ENCODE measurements at places on chromosomes 16 and 17.

- no peak for DNase-seq
These were observed 952 bp downstream of the CD300A start for GRCh38 chr17:74467221-74467951.

DNA sequence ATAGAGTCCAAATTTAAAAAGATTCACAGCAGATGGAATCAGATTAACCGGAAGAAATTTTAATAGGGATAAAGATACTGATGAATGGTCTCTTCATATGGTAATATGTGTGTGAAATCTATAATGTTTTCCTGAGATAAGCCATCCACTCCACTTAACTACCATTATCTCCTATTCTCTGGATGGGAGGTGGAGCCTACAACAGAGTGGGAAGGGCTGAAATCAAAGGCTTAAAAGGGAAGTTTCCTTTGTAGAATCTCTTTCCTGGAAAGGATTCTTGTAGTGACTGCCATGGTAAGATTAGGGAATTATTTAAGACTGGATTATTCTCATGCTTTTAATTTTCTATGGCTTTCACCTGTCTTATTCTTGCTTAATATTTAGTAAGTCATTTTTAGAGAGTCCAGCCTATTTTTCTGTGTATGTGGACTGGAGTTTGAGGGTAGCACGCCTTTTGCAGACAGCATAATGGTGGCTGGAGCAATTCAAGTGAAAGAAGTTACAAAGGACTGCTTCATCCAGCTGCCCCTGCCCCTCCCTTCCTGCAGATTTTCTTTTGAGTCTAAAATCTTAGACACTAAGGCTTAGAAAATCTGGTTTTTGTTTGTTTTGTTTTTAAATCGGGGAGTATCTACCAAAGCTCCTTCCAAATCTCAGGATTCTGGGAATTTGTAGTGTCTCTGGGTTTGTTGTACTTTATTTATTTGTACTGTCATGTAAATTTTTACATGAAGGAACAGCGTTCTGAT, 26.5 kb downstream of the KAT7 start:
- DNase-seq: no peak

DNA sequence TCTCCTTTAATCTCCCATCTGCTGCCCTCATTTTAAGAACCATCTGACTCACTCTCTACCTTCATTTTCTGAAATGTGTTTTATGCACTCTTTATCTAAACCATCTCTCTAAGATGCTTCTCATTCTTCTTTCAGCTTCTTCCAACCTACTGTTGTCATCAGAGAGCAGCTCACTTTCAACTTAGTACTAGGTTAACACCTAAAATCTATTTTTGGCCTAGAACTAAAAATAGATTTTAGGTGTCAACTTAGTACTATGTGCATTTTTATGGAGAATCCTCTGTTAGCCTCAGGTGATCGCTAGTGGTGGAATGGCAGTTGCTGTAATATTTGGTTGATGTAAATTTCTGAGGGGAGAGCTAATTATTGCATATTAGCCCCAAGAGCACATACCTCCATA, 277.1 kb downstream of the KCNJ2 start:
- no peak for DNase-seq

DNA sequence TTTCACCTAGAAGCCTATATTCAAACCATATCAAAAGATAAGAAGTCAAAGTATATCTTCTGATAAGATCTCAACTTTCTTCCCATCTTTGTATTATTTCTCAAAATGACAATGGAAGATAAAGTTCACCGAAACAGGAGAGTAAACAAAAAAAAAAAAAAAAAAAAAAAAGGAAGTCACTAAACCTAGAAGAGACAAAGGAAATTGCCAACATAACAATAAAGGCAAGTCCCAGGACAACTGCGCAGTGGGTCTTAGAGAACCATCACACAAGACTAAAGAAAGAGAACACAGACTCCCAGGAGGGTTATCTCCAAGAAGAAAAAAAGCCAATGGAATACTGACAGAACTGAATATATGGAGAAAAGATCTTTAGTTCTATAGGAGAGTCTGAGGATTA, 65.7 kb downstream of the SMURF2 start:
- no peak for DNase-seq

DNA sequence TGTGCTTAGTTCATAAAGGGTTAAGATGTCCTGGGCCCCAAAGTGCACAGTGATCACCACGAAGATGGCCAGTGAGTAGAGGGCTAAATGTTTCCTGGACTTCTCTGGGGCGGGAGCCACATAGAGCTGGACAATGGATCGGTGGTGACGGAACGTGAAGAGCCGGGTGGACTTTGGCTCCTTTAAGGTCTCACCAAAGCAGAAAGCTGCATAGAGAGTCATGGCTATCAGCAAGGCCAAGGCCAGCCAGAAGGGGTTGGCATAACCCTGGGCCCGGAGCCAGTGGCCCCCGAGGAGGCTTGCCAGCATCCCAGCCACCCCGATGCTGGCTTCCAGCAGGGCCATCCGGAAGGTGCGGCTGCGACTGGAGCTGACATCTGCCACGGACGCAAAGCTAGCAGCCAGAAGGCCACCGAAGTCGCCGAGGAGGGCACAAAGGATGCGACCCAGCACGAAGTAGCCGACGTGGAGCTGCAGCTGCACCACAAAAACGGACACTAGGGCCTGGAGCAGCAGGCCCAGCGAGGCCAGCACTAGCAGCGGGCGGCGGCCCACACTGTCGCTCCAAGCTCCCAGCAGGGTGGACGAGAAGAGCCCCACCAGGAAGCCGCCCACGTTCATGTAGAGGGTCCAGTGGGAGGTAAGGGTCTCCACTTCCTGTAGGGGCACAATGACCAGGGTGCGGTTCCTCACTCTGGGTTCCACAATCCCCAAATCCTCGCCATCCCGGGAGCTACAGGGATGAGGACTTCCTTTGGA, 1.0 kb downstream of the SLC46A1 start:
- DNase-seq: no peak

GRCh38 chr16:11968577-11968976, 3.6 kb downstream of the TNFRSF17 start:
- no peak for DNase-seq

GRCh38 chr17:21535686-21536375, 156.5 kb upstream of the KCNJ18 start:
- no peak for DNase-seq

DNA sequence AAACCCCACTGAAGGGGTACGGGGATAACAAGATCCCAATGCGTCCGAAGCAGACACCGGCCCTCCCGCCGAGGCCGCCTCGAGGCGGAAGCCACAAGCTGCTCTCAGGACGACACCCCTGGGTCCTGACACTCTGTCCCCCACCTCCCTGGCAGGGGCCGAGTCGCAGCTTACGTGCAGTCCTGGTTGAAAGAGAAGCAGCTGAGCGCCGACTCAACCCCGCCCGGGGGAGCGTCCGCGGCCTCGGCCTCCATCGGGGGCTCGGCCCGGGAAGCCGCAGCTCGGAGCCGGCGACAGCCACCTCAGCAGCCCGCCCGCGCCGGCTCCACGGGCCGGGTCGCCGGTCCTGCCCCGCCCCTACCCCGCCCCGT, at the start of gene WIPI1:
TSS of gene WIPI1 (minus strand) at position 329 of the 371 bp plus-strand sequence. CDS start at position 254, 75 bp downstream.
- DNase-seq: no peak

GRCh38 chr17:69884356-69884755, 190.7 kb upstream of the KCNJ16 start:
- DNase-seq: no peak

DNA sequence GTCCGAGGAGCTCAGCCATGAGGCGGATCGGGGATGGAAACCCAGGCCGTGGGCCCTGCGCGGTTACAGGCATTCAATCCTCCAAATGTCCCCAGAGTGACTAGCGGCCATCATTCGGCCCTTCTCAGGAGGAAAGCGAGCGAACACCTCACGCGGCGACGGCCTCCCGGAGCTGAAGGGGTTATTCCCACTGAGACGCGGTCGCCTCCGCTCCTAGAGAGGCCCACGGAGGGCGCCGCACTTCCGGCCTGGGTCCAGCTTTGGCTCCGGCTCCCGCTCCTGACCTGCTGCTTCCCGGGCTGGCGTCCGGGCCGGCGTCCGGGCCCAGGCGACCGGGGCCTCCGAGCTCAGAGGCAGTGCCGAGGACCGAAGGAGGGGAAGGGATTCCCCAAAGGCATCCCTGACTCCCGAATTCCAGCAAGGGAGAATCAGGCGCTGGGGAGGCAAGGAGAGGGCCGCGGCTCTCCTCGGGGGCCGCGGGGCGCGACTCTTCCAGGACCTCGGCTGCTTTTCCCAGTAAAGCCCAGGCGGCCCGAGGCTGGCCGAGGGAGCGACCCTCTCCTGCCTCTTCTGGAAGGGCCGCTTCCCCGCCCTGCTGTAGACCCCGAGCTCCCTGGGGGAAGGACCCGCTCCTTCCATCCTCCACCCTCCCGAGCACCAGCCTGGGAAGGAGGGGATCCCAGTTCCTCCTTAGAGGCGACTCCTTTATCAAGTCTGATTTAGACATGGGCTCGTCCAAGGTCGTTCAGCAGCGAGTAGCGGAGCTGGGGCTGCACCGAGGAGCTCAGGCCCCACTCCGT, 18.6 kb upstream of the ZNF629 start:
- DNase-seq: no peak

- DNase-seq: no peak
These were observed 81.4 kb downstream of the CNGB1 start for GRCh38 chr16:57889522-57889921.

DNA sequence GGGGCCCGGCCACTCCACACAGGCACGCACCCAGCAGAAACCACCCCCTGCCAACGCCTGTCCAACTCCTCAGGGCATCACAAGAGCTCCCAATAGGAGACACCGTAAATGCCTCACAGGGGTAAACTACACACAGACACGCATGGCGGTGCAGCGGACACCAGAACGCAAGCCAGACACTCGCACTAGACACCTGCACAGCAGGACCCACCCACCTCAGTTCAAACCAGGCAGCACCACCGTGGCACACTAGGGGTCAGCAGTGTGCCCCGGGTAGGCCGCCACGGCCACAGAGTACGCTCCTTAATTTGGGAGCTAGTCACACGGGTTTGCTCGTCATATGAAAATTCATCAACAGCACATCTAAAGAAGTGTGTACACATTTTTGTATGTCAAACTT, 3.4 kb downstream of the SLC38A10 start:
- peak; percentile 51 for DNase-seq

DNA sequence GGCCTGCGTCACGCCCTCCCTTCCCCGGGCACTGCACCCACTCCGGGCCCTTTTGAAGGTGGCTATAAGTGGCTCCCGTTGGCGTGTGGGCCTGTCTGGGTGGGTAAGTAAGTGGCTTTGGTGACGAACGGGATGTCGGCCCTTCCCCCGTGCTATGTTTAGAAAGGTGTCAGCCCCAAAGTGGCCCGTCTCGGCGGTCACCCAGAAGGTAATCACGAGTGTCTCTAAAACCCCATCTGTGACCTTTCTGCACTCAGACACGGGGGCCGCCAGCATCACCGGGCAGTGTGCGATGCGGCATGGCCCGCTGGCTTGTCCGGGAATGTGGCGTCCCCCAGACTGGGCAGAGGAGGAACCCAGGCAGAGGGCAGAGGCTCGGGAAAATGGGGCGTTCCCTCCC, 88.2 kb downstream of the IRX5 start:
- DNase-seq: no peak

DNA sequence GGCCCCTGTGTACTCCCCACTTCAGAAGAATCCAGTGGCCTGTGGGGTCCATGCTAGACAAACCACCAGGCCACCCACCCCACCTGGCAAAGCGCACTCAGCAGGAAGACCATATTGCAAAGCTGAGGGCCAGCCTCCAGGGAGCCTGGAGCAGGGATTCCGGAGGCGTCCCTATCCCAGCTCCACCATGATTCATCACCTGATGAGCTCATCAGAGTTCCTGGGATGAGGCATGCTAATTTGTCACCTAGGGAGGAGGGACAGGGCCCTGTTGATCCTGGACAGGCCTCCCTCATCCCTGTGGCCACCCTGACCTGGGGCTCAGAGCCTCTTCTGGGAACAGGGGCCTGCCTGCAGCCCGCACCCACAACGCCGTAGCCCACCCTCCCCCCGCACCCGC, 131.6 kb upstream of the PLCG2 start:
- no peak for DNase-seq

GRCh38 chr17:38464723-38465390, 36.6 kb downstream of the ARHGAP23 start:
- no peak for DNase-seq

DNA sequence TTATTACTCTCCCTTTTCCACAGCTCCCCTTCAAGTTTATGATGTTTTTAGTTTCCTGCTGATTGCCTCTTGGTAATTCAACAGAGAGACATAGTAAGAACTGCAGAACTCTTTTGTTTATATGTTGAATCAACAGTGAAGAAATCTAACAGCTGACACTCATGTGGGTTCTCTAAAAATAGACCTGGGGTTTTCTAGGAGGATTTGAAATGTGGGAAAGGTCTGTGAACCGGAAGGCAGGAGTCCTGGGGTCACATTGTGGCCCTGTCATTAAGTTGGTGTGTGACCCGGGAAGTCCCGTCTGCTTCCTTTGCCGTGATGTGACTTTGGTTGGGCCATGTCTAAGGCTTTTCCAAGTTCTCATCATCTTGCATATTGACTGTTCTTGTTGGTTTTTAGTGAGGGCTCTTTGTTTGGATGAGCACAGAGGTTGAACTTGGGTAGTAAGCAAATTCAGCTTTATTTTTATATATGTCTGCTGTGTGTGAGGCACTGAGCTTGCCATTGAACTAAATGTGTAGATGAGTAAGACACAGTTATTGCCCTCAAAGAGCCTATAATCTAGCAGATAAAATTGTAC, 48.5 kb upstream of the HS3ST3A1 start:
- DNase-seq: no peak

- DNase-seq: no peak
These were observed 10.0 kb upstream of the HES7 start for GRCh38 chr17:8133941-8134340.

DNA sequence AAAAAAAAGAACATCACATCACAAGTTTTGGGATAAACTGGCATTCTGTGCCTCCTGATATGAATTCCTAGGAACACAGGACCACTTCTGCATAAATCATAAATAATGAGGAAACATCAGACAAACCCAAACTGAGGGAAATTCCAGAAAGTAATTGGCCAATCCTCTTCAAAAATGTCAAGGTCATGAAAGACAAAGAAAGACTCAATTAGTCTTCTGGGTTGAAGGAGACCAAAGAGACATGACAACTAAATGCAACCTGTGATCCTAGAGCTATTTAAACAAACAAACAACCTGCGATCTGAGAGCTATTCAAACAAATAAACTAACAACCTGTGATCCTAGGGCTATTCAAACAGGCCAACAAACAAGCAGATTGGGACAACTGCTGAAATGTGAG, 144.3 kb downstream of the VPS53 start:
- DNase-seq: no peak

- DNase-seq: no peak
These were observed 2.2 kb upstream of the ALOX15 start for GRCh38 chr17:4643676-4644075.

GRCh38 chr17:44959821-44960531, 8.1 kb downstream of the C1QL1 start:
- DNase-seq: no peak

- DNase-seq: no peak
These were observed 16.8 kb upstream of the MAPK3 start for GRCh38 chr16:30139583-30140481.

- DNase-seq: no peak
These were observed 119.0 kb downstream of the SPECC1 start for GRCh38 chr17:20128036-20128667.

DNA sequence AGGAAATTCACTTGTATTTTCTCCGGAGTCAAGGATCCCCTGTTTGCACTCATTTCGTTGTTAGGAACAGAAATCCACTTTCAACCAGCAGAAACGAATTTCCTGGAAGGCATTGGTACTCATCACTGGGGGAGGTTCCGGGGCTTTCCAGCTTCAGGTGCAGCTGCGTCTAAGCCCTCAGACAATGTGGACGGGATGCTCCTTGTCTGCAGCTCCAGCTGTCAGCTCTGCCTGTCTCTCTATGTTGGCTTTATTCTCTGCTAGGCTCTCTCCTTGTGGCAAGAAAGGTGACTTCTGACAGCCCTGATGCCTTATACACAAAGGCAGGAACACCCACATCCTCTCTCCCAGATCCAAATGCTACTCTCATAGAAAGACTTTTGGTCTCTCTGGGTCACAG, 183.9 kb upstream of the HSBP1 start:
- DNase-seq: no peak

All from T-helper 1 cell (primary cell).